ENCODE measurements at places on chromosomes 7 and 10.

GRCh38 chr7:129771201-129771927, 159.8 kb downstream of the NRF1 start:
- DNase-seq = no peak
- no peak overlapping the region for H3K4me3 ChIP-seq
- no peaks in the 10 kb centered on the region for H3K27me3 ChIP-seq
- no peaks in the 10 kb centered on the region for H3K36me3 ChIP-seq
- no peak overlapping the region for H3K27ac ChIP-seq

- H3K27me3 ChIP-seq = no peaks in the 10 kb centered on the region
- H3K27ac ChIP-seq = no peak overlapping the region
- peaks cover 9% of the 10 kb centered on the region for H3K4me1 ChIP-seq
- no peak for DNase-seq
Measured at GRCh38 chr10:47047577-47048525, 136.6 kb downstream of the PTPN20 start.

DNA sequence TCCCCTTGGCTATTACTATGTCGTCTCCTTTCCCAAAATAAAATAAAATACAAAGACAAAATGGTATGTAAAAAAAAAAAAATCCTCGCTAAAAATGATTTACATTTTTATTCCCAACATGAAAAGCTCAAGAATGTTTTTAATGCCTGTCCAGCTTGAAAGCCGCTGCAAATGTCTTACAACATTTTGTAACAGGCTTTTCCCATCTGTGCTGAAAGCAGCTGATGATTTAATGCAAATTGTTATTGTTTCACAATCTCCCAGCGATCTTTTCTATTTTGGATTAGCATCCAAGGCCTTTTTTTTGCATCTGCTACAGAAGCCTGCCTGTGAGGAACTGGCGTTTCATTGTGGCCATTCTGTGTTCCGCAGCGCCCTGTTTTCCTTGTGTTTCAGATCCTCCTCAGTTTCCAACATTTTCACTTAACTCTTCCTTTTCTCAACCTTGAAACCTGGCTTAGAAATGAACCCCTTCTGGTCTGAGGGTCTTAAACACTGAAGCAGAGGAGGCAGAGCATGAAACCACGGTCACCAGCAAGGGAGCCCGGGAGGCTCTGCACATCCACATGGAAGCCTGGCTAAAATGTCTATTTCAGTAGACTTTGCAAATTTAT, 712.1 kb downstream of the PARD3 start:
- H3K27ac ChIP-seq = peak overlapping the region; percentile 41
- no peak overlapping the region for H3K4me3 ChIP-seq
- peaks cover 47% of the 10 kb centered on the region for H3K4me1 ChIP-seq
- H3K27me3 ChIP-seq = no peaks in the 10 kb centered on the region

DNA sequence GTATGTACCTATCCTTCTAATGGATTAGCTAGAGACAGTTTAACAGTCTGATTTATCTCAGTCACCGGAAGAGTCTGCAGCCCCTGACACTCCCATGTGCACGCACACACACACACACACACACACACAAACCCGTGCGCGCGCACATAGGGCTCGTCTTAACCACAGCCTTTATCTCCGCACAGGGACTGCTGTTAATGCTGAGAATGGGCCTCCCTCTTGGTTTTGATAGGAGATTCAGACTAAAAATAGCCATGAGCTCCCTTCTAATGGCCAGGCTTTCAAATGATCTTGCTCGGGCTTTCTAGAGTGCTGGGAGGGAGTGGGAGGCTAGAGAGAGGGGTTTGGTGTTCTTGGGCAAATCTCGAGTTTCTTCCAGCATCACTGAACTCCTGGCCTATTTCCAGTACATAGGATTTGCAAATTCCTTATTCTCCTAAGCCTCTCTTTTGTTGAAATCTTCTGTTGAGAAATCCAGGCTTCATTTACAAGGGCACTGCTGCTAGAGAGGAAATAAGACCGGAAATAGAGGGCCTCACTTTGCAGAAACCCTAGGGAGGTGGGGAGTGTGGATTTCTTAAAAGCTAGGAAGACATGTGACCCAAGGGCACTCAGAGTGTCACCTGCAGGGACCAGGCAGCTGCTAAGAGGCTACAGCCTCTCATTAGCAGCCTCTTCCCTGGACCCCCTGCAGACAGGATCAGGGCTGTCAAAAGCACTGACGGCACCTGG, 2.4 kb downstream of the TMEM72 start:
- H3K4me3 ChIP-seq = no peak overlapping the region
- no peaks in the 10 kb centered on the region for H3K36me3 ChIP-seq
- no peak for DNase-seq
- H3K4me1 ChIP-seq = no peaks in the 10 kb centered on the region
